Stimulated activated CD4-positive, alpha-beta T cell treated with anti-CD3 and anti-CD28 coated beads, Interleukin-12 subunit alpha, Interleukin-12 subunit beta, amount 100 ng/mL, for 4 hours (primary cell): ENCODE measurements at places on chromosomes 2 and 18.

GRCh38 chr18:48778344-48779011 is 172.3 kb downstream of the SMAD7 start:
- DNase-seq, result no peak

- DNase-seq, result no peak
Observed at GRCh38 chr2:8312861-8313830, 368.7 kb upstream of the ID2 start.

DNA sequence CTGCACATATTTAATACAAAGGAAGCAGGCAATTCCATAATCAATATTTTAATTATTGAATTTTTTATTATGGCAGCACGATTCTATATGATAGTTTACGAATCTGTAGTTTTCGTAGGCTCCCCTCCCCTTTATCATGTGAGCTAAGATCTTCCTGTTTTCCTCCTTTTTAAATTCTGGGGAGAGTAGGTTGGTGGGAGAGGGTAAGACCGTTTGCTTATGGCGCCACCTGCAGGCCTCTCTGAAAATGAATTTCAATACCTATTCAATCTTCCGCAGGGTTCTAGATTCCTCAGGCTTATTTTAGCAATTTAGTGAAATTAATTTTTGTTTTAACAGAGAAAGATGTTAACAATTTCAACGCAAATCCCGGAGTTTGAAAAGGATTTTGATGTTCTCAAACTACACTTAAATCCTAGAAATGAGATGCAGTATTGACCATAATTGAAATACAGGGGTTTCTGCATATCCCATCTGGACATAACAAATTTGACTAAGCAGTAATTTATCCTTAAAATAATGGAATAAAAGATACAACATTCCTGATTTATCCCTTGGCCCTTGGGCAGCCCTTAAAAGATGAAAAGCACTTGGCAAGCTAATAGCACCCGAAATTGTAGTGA is 12.8 kb upstream of the GBX2 start:
- peak; percentile 26 for DNase-seq

DNA sequence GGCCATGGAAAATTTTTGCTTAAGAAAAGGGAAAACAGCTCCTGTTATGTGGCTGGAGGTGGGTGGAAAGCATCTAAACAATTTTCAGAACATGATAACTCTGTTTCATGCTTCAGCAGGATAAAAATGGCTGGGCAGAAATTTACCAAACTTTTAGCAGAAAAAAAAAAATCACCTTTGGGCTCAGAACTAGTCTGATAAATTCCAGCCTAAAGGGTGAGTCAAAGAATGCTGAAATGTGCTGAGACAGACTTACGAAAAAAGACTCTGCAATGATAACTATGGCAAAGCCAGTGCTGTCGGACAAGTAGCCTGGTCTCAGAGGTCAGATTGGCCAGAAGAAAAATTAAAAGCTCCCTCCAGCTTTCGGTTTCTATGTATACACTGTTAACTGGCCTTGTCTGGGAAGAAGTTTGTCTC is 123.6 kb downstream of the LRATD1 start:
- DNase-seq, result no peak

DNA sequence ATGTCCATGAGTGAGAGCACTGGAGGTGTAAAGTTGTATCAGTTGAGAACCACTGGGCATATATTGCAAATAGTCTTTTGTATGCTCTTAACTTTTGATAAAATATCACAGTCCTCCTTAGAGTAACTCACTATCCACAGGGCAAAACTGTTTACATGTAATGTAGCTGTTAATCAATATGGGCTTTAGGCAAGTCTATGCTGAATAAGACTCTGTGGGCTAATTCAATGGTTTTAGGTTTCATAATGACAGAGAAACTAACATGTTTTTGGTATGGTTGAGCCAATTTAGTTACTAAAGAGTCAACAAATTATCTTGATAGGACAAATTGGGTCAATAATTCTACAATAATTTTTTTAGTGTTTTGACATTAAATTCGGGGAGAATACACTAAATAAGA is 1134.9 kb upstream of the FAM98A start:
- DNase-seq, result no peak

- no peak for DNase-seq
Observed at GRCh38 chr2:64111426-64111825, 32.8 kb downstream of the PELI1 start.

GRCh38 chr2:70948337-70949003 is 12.8 kb downstream of the ATP6V1B1 start:
- DNase-seq, result peak; percentile 75

- DNase-seq, result no peak
Observed at GRCh38 chr2:177024765-177025164, 187.8 kb upstream of the HNRNPA3 start.

DNA sequence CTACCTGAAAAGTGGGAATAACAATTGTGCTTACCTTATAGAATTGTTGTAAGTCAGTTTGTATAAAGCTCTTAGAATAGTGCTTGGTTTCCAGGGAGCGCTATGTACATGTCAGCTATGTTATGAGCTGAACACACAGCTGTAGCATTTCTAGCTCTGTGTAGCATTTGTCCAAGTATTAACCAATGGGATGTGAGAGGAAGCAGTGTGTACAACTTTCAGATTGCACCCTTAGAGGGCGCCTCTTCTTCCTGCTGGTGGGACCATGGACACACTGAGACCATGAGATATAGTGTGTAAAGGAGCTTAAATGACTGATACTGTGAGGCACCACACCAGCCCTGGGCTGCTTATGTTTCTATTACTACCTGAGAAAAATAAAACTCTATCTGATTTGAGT is 380.2 kb downstream of the LNPK start:
- DNase-seq, result no peak

DNA sequence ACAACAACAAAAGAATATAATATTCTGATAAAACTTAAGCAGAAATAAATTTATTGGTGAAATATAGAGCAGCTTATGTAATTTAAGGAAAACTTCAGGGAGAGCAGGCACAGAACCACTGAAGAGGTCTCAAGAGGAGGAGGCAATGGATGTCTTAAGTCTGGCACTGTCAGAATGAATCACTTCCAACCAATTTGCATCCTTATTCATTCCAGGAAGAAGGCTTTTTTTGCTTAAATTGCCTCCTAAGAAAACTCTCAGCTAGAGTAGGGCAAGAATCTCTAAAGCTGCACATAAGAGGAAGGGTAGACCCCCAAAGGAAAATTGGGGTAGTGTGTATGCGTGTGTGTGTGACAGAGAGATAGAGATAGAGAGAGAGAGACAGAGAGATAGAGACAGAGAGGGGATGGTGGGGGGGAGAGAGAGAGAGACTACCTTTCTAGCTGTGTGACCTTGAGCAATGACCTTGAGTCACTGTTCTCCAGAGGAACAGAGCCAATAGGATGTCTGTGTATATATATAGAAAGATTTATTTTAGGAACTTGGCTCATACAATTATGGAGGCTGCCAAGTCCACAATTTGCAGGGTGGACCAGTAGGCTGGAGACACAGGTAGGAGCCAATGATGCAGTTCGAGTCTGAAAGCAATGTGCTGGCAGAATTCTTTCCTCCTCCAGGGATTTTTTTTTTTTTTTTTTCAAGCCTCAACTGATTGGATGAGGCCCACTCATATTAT is 96.4 kb upstream of the LINC00305 start:
- no peak for DNase-seq

DNA sequence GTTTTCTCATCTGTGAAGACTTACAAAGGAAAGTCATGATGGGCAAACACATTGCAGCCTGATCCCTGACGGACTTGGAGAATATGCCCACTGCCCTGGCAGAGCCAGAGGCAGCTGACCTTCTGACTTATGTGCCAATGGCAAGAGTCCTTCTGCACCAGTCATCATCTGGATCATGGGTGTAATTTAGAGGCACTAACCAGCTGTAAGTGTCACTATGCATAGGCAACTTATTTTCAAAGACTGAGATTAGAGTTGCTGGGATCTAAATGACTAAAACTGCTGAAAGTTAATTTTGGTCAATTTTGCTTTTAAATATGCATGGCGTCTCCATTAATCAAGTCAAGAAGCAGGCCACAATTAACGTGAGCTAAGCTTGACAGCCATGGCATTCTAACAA is 261.2 kb downstream of the BCL11A start:
- DNase-seq, result no peak

DNA sequence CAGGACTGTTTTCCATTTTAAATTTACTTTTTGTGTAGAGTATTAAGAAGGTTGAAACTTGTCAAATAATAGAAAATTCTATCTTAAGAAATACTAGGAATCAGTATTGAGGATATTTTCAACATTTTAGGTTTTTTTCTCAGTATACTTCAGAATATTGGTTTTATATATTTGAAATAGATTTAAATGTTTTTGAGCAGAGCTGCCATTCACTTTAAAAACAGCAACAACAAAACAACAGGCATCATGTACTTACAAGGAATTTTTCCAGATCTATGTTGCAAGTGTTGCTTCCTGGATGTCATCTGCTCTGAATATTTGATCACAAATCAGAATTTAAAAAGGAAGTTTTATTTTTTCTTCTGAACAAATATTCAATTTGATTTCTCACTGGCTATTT is 84.4 kb downstream of the DCDC2C start:
- DNase-seq, result no peak

GRCh38 chr18:35029103-35029502 is 12.1 kb upstream of the MAPRE2 start:
- no peak for DNase-seq

- no peak for DNase-seq
Observed at GRCh38 chr2:203797276-203797675, 70.3 kb upstream of the CTLA4 start.

DNA sequence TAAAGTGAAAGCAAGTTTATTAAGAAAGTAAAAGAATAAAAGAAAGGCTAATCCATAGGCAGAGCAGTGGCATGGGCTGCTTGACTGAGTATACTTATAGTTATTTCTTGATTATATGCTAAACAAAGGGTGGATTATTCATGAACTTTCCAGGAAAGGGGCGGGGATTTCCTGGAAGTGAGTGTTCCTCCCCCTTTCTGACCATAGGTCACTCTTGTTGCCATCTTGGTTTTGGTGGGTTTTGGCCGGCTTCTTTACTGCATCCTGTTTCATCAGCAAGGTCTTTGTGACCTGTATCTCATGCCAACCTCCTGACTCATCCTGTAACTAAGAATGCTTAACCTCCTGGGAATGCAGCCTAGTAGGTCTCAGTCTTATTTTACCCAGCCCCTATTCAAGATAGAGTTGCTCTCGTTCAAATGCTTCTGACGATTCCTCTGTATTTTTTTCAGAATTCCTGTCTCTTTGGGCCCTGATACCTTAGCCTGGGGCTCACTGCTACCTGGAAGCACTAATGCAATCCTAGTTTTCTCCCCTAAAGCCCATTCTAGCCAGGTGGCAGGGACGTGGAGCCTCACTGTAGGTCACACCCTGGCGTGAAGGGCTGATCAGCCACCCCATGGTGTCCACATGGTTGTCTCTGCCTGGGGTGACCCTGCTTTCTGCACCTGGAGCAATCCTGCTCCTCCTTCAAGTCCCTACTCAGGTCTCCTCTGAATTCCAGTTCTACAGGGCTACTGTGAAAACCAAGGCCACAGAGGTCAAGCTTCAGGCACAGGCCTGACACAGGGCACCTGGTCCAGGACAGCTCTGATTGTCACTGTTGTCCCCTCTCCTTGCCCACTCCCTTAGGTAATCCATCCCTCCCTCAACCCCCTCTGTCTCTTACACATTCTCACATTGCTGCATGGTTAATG is 6.0 kb upstream of the SLC35F6 start:
- DNase-seq, result no peak

GRCh38 chr2:42118754-42119569 is 50.2 kb upstream of the EML4 start:
- DNase-seq, result no peak

DNA sequence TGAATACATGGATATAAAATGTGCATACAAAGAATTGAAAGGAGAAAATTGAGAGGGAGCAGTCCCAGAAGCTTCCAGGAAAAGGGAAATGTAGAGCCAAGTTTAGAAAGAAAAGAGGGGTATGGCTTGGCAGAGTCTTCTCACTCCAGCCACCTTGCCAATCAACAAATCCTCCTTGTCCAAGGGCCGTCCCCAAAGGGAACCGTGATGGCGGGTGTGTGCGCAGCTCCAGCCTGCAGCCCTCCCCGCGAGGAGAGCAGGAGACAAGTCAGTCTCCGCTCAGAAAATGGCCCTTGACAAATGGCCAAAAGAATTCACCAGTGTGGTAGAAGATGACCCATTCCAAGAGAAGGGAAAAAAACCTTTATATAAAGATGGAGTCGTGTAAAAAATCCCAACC is 448.3 kb upstream of the POU3F3 start:
- DNase-seq, result no peak

DNA sequence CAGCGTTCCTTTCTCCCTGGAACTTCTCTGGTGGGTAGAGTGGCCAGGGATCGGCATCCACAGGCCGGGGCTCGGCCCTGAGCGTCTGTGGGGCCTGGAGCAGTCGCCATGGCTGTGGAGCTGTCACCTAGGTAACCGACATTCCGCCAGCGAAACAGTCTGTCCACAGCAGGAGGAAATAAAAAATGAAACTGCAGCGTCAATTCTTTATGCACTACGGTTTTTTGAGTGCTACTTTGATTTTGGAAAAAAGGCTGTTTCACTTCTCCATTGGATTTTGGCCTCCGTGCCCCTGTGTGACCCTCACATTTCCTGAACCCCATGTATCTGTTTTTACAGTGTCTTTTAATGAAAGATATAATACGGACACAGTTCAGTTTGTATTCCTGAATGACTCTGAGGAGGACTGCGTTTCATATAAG is 163.4 kb downstream of the LDLRAD4 start:
- no peak for DNase-seq

- no peak for DNase-seq
Observed at GRCh38 chr2:123566291-123566946, 458.7 kb upstream of the CNTNAP5 start.
